Retinal pigment epithelial cell (primary cell): ENCODE measurements at places on chromosomes 2 and 18.

DNA sequence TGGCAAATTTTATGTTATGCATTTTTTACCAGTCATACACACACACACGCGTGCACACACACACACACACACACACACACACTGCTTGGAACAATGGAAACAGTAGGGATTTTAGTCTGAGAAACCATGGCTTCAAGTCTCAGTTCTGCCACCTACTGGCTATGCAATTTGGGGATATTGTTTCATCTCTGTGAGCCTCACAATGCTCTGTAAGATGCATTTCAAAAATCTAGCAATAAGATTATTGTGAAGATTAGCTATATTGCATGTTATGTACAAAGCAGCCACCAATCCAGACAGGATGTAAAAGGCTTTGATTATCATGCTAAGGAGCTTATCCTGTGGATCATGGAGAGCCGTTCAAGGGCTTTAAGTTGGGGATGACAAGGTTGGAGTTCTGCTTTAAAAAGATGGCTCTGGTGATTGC lies 401.4 kb downstream of the NBAS start:
- peak; percentile 60 for DNase-seq

GRCh38 chr2:188663301-188663700 lies 310.9 kb upstream of the COL3A1 start:
- DNase-seq, result no peak

DNA sequence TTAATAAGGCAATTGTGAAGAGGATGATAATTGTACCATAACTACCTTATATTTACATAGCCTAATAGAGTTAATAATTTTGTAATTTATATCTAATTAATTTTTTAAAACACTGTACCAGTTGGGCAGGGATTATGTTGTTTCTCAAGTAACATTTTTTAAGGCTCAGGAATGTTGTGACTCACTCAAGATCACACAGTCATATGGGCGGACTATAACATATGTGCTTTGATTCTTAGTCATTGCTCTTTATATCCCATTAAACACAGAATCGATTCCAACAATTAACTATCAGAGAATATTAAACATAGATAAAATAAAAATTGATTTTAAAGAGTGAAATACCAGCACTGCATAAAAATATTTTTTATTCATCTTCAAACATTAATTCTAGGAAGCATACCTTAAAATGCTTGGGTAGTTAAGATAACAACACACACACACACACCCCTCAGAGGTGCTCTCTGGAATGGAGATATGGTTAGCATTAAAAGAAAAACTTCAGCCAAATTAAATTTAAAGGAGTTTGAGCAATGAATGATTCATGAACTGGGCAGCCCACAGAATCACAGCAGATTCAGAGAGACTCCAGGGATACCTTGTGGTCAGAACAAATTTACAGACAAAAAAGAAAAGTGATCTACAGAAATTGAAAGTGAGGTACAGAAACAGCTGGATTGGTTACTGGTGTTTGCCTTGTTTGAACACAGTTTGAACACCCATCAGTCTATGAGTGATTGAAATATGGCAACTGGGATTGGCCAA lies 869.4 kb upstream of the ID2 start:
- peak; percentile 61 for DNase-seq

DNA sequence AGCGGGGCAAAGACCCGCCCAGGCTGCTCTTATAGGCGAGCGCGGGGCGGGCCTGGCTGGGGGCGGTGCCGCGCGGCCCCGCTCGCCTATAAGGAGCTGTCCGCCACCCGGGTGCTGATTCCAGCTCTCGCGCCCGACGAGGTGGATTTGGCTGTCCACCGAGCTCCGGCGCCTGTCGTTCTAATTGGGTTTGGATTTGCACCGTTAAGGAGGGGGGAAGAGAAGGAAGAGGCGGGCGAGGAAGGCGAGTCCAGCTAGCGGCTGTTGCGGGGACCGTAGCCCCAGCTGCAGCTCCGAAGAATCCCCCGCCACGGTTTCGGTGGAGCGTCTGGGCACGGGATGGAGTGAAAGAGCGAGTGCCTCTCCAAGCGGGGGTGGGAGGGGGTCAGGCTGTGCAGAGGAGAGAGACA lies at the start of gene CNTNAP5:
TSS of gene CNTNAP5 (plus strand) at position 117 of the 410 bp plus-strand sequence. CDS start 364 bp downstream, outside the sequence.
- no peak for DNase-seq
